ENCODE measurements at places on chromosomes 13 and 19.

- no peak for DNase-seq
Observed at GRCh38 chr19:38877781-38878574, at the start of gene RINL. RINL (minus strand) TSS chr19:38878275; CDS start chr19:38876742, 1,533 bp downstream.

GRCh38 chr13:46403851-46404732, 17.0 kb upstream of the RUBCNL start:
- no peak for DNase-seq

GRCh38 chr19:44212866-44213346, 574 bp downstream of the ZNF227 start:
- DNase-seq: no peak

GRCh38 chr13:85436029-85436428, 363.2 kb downstream of the SLITRK6 start:
- no peak for DNase-seq

DNA sequence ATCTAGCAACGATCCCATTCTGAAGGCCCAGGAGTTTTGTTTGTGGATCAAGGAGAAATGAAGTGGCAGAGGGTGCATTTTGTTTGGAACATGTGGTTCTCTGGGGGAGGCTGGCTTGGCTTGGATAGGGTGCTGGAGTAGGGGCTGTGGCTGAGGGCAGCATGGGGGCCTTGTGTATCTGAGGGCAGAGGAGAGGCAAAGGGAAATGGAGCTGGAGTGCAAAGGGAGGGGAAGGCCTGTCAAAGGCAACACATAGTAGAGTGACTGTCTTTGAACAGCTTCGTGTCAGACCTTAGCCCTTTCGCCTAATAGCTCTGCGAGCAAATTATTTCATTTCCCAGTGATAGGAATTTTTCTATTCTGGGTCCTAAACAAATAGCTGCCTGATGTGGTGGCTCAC, 187.2 kb downstream of the KCNRG start:
- no peak for DNase-seq

- no peak for DNase-seq
Observed at GRCh38 chr13:93670866-93671265, 444.3 kb downstream of the GPC6 start.

DNA sequence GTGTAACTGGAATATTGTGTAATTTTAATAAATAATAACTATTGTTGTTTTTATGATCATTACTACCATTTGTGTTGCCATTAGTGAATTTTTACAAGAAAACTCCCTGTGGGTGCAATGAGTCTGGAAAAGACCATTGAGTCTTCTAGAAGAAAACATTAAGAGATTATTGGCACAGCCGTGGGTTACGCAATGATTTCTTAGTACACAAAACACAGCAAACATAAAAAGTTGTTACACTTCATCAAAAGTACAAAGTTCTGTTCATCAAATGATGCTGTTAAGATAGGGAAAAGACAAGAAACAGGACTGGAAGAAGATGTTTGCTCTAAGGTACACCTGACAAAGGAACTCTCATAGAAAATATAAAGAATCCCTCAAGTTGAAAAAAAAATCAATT, 41.6 kb downstream of the ZNF331 start:
- DNase-seq: no peak

DNA sequence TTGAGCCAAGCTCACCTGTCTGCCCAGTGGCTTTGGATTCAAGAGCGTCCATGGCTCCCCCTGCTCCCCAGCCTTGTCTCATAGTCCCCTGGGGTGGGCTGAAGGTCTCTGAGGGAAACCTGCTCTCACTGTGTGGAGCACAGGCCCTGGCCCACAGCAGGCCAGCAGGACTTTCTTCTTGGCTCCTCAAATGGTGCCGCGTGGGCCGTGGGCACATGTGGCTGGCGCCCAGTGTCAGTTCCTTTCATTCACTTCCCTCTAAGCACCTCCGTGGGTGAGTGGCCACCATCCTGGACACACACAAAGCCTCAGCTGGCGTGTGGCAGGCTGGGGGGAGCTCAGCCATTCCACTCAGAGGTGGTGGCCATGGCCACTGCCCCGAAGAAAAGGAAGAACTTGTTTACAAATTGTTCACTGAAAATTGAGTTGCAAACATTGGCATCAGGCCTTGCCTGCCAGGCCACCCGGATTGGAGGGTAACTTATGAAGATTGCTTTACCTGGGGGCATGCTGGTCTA, 53.1 kb downstream of the C1QTNF9 start:
- no peak for DNase-seq

GRCh38 chr19:29581398-29581797, 24.7 kb upstream of the POP4 start:
- no peak for DNase-seq

- DNase-seq: no peak
Observed at GRCh38 chr13:112096959-112097358, 30.0 kb downstream of the SOX1 start.

- DNase-seq: no peak
Observed at GRCh38 chr19:45713141-45713540, 17.6 kb downstream of the FBXO46 start.

GRCh38 chr19:28927456-28927855, 285.5 kb downstream of the UQCRFS1 start:
- DNase-seq: no peak

DNA sequence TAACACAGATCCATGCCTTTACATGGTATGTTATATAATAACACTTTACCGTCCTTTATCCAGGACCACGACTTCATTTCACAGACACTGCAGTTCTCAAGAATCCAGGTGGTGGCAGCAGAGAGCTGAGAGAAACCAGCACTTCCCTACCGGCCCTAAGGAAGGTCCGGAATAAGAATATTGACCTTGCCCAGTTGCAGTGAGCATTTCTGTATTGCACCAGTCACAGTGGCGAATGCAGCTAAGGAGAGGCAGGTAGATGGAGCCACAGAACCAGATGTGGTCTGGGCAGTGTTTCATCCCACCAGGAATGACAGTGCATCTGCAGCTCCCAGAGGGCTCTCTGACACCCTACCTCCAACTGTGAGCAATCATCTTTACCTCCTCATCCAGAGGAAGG, 44.6 kb downstream of the ZNF787 start:
- no peak for DNase-seq

DNA sequence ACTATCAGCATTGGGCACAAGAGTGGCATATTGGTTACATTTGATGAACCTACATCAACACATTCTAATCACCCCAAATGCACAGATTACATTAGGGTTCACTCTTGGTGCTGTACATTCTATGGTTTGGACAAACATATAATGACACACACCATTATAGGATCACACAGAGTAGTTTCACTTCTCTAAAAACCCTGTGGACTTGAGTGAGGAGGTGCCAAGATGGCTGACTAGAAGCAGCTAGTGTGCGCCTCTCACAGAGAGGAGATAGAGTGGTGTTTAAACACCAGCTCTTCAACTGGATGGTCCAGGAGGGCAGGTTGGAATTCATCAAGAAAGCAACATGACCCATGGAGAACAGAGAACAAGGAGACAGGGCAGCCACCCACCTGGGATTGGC, 265.6 kb downstream of the TDRD3 start:
- DNase-seq: no peak

GRCh38 chr19:55703790-55704215, 28.8 kb downstream of the EPN1 start:
- no peak for DNase-seq

- DNase-seq: no peak
Observed at GRCh38 chr13:74751739-74752138, 617.5 kb upstream of the KLF12 start.

DNA sequence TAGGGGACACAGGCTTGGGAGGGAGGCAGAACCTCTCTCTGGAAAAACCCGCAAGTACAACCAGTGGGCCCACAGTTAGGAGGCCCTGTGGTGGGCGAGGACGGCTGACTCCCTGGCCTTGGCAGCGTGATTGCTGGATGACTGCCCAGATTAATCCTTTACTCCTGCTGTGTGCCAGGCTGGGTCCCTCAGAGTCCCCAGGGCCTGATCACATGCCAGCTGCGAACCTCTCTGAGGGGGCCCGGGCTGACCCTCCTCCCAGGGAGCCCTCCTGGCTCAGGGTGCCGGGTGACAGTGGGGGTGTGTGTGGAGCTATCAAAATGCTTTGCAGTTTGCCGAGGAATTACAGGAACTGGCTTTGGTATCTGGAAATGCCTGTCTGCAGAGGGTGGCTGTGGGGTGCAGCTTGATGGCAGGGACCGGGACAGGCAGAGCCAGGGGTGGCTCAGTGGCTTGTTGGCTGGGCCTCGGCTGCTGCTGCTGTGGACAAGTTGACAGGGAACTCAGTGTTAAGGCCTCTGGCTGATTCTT, 48.9 kb downstream of the DNM2 start:
- no peak for DNase-seq

- no peak for DNase-seq
Observed at GRCh38 chr13:51479199-51479523, 26.3 kb upstream of the INTS6 start.

- no peak for DNase-seq
Observed at GRCh38 chr13:95605448-95606125, 38.9 kb downstream of the DZIP1 start.

GRCh38 chr13:101331731-101332130, 84.6 kb downstream of the NALCN start:
- no peak for DNase-seq

DNA sequence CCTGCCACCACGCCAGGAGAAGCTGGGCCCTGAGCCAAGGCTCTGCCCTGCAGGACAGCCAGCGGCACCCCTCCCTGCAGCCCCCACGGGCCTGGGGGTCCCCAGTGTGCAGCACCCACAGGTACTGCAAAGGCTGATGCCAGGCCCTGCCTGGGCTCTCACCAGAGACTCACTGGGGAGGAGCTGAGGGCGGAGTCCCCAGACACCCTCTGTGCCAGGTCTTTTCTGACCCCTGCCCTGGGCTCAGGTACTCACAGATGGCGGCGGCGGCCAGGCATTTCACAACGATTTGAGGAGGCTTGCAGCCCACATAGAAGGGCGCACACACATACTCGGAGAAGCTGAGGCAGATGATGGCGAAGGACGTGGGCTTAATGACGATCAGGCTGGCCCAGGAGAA, 5.7 kb downstream of the SLC7A9 start:
- no peak for DNase-seq

DNA sequence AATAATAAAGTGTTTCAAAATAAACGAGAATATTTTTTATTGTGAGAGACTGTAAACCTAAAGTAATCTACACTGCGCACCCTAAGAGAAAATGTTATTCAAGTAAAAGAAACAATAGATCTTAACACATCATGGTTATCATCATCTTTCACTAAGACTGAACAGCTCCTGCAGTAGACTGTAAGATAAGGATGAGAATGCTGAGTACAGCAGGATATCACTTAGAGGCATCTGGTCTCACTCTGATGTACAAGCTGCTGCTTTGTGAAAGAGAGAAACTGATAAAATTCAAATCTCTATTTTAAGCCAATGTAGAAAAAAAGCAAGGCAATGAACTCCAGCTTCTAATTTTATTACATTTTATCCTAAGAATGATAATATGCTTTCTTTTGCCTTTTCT, 261.7 kb upstream of the HTR2A start:
- DNase-seq: no peak

DNA sequence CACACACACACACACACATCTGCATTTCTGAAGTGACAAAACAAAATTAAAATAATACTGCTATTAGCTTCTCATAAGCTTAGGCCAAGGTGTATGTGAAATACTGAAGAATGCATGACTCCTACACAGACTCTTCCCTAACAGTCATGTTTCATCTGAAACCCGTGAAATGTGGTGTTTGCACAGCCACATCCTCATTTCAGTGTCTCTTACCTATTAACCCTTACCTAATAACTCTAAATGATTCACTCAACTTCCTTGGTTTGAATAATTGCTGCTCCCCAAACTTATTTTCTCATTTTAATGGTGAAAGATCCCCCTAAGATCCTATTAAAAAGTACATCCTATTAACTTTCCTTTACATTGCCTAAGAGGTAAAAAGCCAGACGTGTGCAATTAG, 117.6 kb downstream of the MIPEP start:
- DNase-seq: no peak

- no peak for DNase-seq
Observed at GRCh38 chr19:38378866-38379265, 4.5 kb downstream of the PSMD8 start.

DNA sequence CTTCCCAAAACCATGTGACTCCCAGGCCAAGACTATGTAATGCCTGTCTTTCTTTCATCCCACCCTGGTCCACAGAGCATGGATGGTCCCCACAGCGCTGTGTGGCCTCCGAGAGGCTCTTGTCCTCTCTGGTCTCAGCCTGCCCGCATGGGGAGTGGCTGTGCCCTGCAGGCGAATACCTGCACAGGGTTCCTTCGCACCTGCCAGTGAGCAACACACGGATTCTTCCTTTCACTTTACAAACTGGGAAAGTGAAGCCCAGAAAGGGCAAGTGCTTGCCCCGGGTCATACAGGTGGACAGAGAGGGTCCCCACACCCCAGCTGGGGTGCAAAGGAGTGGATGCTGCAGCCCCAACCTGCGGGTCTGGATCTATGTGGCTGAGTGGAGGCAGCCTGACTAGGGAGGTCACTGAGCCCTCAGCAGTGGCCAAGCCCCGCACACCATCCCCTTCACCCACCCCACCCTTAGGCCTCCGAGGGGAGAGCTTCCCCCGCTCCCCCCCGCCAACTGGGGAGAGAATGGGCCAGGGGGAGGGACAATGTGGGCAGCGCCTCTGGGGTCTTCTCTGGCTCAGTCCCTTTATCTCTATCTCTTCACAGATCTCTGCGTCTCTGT, 747 bp upstream of the MARK4 start:
- DNase-seq: no peak

- DNase-seq: no peak
Observed at GRCh38 chr19:17761148-17761547, 9.9 kb downstream of the FCHO1 start.

DNA sequence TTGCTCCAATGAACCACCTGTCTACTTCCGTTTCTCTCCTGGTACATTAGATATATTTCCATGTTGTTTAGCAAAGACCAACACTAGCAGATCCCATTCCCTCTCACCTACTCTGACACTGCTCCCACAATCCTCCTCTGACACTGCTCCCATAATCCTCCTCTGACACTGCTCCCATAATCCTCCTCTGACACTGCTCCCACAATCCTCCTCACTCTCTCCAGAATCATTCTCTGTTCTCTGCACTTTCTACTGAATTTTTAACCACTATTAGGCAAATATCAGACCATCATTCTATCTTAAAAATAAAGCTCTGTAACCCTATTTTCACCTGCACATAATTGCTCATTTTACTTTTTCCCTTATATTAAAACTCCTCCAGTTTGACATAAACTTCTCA, 578.5 kb upstream of the PCDH20 start:
- no peak for DNase-seq

DNA sequence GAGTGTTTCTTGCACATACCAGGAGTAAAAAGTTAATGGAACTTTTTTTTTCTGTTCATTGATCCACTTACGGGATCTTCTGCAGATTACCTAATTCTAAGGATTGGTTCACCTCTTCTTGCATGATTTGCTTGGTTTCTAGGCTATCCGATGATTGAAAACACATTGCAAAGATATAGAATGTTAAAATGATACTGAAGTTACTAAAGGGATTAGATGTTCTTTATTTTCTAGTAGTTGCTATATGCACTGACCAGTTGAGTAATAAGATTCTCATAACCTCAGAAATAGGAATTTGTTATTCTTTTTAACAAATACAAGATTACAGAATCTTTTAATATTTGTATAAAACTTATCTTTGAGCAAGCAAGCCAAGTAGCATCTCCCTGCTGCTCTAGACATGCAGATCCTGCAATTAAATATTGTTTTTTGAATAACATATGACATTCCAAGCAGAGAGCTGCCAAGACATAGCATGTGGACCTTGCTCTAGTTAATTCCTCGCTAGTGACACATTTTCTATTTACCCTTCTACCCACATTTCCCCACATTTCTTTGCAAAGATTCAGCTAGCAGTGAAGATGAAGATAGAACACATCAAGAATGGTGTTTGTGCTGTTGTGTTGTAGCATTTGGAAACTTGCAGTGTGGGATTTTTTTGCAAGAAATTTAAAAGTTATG, 51.7 kb upstream of the RNF113B start:
- peak; percentile 89 for DNase-seq

- DNase-seq: no peak
Observed at GRCh38 chr13:112254900-112255299, 121.3 kb upstream of the SPACA7 start.
